ENCODE measurements at places on chromosomes 2 and 18. TPM values are rescaled to one million over a fixed set of nuclear protein-coding genes. Genes with fewer than 3 reads are reported as not detected.

RIT2 gene
- not detected for total RNA-seq

CD302 gene
- total RNA-seq, result 4.6 TPM

VWA3B gene
- total RNA-seq, result 4.0 TPM

FTCDNL1 gene
- not detected for total RNA-seq

C2orf81 gene
- total RNA-seq, result not detected

RESP18 gene
- total RNA-seq, result not detected

GRCh38 chr2:223688094-223688835 lies 86.1 kb upstream of the SCG2 start:
- H3K27me3 ChIP-seq, result no peaks in the 10 kb centered on the region
- no peak overlapping the region for H3K27ac ChIP-seq
- H3K4me3 ChIP-seq, result no peak overlapping the region
- no peak for DNase-seq

GRCh38 chr2:237295889-237296480 lies 118.0 kb downstream of the COL6A3 start:
- DNase-seq, result no peak
- H3K36me3 ChIP-seq, result no peaks in the 10 kb centered on the region
- H3K4me1 ChIP-seq, result peaks cover 8% of the 10 kb centered on the region

- DNase-seq, result no peak
- no peak overlapping the region for H3K4me3 ChIP-seq
- no peaks in the 10 kb centered on the region for H3K36me3 ChIP-seq
- peaks cover 63% of the 10 kb centered on the region for H3K27me3 ChIP-seq
Observed at GRCh38 chr2:232416521-232417470, 10.2 kb downstream of the ALPG start.

DNA sequence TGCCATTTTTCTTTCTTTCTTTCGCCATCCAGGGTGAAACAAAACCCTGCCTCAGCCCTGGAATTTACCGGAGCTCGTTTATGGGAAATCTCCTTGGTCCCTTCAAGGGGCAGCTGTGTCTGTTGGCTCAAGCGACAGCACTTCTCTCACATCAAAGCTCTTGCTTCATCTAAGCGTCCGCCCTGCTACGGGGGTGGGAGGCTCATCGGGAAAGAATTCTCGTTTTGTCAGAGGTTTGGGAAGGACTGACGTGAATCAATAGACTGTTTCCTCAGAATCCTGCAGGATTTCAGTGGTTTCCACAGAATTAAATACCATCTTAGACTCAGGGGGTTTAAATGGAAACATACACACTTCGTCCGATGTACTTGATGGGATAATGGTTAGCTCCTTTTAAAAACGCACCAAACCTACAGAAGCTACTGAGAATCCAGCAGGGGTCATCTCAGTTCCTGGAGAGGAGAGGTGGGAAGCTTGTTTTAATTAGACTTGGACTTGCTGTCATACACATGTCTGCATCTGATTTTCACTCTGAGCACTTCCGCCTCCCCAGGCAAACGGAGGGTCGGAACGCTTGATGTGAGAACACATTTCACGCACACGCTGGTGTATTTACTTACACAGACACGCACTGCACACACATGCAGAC lies 91.6 kb downstream of the ASB1 start:
- H3K36me3 ChIP-seq, result no peaks in the 10 kb centered on the region
- no peak overlapping the region for H3K27ac ChIP-seq
- H3K27me3 ChIP-seq, result no peaks in the 10 kb centered on the region
- peaks cover 5% of the 10 kb centered on the region for H3K4me1 ChIP-seq
- no peak overlapping the region for H3K4me3 ChIP-seq

GRCh38 chr18:75454022-75454795 lies 26.7 kb upstream of the SMIM21 start:
- H3K4me3 ChIP-seq, result no peak overlapping the region
- H3K27ac ChIP-seq, result no peak overlapping the region
- no peaks in the 10 kb centered on the region for H3K36me3 ChIP-seq
- peak; percentile 26 for DNase-seq

- peaks cover 25% of the 10 kb centered on the region for H3K4me1 ChIP-seq
- H3K27ac ChIP-seq, result no peak overlapping the region
- no peak for DNase-seq
- H3K4me3 ChIP-seq, result no peak overlapping the region
Observed at GRCh38 chr2:219401606-219402005, 13.9 kb upstream of the DNPEP start.

GRCh38 chr2:224576088-224576715 lies 9.0 kb downstream of the CUL3 start:
- H3K27ac ChIP-seq, result no peak overlapping the region
- H3K27me3 ChIP-seq, result no peaks in the 10 kb centered on the region
- no peak overlapping the region for H3K4me3 ChIP-seq
- no peaks in the 10 kb centered on the region for H3K36me3 ChIP-seq
- H3K4me1 ChIP-seq, result peaks cover 42% of the 10 kb centered on the region

GRCh38 chr2:190794790-190795189 lies 85.8 kb upstream of the GLS start:
- H3K27me3 ChIP-seq, result no peaks in the 10 kb centered on the region
- no peak overlapping the region for H3K27ac ChIP-seq
- H3K4me1 ChIP-seq, result no peaks in the 10 kb centered on the region

DNA sequence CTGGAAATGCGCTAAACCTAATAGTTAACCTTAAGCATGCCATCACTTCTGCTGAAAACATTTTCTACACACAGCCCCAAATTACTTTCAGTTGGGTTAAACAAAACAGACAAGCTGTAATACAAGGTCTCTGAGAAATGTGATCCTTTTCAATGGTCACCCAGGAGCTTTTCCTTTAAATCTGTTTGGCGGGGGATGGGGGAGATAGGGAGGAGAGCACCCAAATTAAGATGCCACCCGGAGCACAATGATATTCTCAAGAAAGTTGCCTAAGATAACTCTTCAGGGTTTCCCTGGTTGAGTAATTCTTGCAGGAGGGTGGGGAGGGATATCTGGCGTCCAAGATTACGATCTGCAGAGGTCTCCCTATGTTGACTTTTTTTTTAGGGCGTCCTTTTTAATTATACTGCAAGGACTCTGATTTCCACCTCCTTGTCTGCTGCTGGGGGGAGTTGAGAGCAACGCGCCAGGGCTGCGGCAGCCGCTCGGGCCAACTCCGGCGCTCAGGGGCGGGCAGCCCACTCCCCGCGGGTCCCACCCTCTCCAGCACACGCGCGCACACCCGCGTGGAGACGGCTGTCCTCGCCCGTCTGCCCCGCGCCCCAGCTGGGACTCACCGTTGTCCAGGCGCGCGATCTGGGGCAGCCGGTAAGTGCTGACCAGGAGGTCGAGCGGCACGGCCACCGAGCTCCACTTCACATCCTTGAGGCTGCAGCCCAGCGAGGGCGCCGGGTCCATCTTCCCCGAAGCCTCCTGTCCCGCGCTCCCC lies 807 bp downstream of the GAREM1 start:
- peaks cover 51% of the 10 kb centered on the region for H3K4me1 ChIP-seq
- H3K4me3 ChIP-seq, result peak overlapping the region; percentile 87
- no peaks in the 10 kb centered on the region for H3K36me3 ChIP-seq
- no peaks in the 10 kb centered on the region for H3K27me3 ChIP-seq
- peak; percentile 80 for DNase-seq

DNA sequence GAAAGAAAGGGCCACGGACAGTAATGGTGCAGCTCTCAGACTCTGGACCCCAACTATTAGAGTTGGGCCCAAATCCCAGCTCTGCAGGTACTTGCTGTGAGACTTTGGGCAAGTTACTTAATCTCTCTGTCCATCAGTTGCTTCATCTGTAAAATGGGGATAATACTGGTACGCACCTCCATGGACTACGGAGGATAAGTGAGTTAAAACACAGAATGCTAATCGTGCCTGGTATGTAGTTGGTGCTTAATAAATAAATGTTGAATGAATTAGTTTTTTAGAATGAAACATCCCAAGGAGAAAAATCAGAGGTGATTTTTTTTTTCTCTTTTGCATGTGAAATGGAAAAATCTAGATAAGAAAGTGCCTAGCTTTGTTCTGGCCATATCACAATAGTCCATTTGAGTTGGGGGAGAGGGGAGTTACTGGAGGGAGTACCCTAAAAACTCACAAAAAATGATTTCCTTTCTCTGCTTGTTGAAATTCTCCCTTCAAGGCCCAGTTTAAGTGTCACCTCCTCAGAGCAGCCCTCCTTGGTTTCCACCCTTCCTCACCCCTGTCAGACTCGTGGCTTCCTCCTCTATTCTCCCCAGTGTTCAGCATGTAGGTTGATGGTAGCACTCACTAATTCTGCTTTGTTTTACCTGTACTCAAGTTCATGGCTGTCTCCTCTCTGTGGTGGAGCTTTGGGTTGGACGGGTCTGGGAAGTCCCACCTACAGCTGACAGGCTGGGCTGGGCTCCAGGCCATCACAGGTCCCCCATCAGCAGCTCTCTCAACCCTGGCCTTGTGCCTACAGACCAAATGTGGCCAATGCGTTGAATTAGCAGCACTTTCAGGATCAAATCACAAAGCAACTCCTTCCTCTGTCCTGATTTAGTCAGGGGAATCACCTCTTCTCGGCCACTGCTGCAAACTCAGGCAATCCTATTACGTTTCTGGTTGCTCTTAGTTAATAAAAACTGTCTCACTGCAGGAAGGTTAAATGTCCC lies 92.8 kb upstream of the TAF1B start:
- DNase-seq, result no peak
- H3K27me3 ChIP-seq, result peaks cover 8% of the 10 kb centered on the region
- no peak overlapping the region for H3K27ac ChIP-seq
- no peak overlapping the region for H3K4me3 ChIP-seq
- H3K36me3 ChIP-seq, result no peaks in the 10 kb centered on the region
- peaks cover 22% of the 10 kb centered on the region for H3K4me1 ChIP-seq

- H3K36me3 ChIP-seq, result no peaks in the 10 kb centered on the region
- no peaks in the 10 kb centered on the region for H3K4me1 ChIP-seq
- no peak overlapping the region for H3K4me3 ChIP-seq
- no peaks in the 10 kb centered on the region for H3K27me3 ChIP-seq
Observed at GRCh38 chr2:202178346-202178958, 59.9 kb downstream of the SUMO1 start.

GRCh38 chr2:41736586-41736985 lies 311.2 kb upstream of the PKDCC start:
- no peaks in the 10 kb centered on the region for H3K36me3 ChIP-seq
- DNase-seq, result no peak
- H3K4me3 ChIP-seq, result no peak overlapping the region
- no peak overlapping the region for H3K27ac ChIP-seq
- H3K4me1 ChIP-seq, result no peaks in the 10 kb centered on the region
- no peaks in the 10 kb centered on the region for H3K27me3 ChIP-seq

DNA sequence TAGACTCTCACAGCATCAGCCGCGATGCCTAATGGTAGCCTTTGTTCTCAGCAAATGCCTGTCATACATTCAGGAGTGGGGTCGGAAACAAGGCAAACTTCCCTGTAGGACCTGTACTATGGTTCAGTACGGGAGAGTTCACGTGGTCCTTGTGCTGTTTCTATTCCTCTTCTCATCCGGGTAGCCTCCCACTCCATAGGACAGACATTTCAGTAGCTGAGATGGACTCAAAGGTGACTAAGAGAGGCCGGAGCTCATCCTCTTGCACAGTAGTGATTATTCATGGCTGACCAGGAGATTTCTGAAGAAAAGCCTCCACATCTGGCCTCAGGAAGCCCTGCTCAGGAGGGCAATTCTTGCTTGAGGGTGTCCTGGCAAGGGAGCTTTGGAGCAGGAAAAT lies 117.8 kb upstream of the SPRED2 start:
- H3K36me3 ChIP-seq, result no peaks in the 10 kb centered on the region
- no peak overlapping the region for H3K27ac ChIP-seq
- no peak overlapping the region for H3K4me3 ChIP-seq
- H3K27me3 ChIP-seq, result no peaks in the 10 kb centered on the region
- no peaks in the 10 kb centered on the region for H3K4me1 ChIP-seq
- DNase-seq, result no peak

GRCh38 chr2:100205174-100205573 lies 62.8 kb upstream of the AFF3 start:
- no peaks in the 10 kb centered on the region for H3K36me3 ChIP-seq
- H3K27ac ChIP-seq, result no peak overlapping the region
- DNase-seq, result no peak
- H3K4me3 ChIP-seq, result no peak overlapping the region
- H3K4me1 ChIP-seq, result no peaks in the 10 kb centered on the region

DNA sequence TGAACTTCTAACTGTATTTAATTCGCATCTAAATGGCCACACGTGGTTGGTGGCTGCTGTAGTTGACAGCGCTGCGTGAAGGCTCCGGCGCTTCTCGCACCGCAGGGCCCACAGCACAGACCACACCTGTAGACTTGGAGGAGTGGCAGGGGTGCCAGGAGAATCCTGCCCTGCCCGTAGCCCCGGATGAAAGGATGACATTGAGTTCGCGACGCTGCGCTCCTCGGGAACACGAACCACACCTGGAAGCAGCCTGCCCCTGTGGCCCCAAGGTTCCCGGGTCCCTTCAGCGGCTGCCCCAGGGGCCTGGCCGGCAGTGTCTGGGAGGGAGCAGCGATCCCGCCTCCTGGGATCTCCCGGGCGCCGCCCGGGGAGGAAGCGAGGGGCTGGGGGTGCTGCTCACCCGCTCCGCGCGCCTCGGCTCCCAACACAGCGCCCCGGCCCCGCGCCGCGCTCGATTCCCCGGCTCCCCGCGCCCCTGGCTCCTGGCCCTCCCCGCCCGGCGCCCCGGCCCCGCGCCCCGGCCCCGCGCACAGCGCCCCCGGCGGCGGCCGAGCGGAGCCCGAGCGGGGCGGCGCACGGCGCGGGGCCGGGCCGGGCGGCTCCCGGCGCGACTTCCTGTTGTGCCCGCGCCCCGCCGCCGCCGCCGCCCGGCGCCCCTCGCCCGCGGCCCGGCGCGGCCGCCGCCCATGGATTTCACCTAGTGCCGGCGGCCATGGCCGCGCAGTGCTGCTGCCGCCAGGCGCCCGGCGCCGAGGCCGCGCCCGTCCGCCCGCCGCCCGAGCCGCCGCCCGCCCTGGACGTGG lies at the start of gene RNPEPL1:
RNPEPL1 (plus strand) TSS at position 613 of the 806 bp plus-strand sequence; CDS start at position 716, 103 bp downstream.
- peak within 1 kb of the TSS; percentile 96 for H3K27ac ChIP-seq
- H3K4me3 ChIP-seq, result peak within 1 kb of the TSS; percentile 92
- no peaks in the 10 kb centered on the region for H3K27me3 ChIP-seq
- peaks cover 10% of the 10 kb centered on the region for H3K36me3 ChIP-seq
- DNase-seq, result peak; percentile 60

DNA sequence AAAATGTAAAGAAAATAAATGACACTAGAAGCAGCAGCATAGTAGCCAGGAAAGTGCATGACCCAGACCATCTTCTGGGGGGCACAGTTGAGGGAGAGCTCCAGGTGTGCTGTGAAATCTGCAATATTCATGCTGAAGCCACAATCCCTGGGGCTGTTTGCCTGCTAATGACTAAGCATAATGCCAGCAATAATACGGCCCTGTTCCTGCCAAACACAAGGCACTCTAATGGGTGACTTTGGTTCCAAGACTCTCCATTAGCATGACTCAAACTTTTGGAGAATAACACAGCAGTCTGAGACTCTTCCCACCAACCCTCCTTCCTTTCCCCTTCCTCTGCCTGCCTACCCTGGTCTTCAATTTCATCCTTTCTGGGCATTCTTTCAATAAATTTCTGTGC lies 77.9 kb upstream of the DOCK10 start:
- no peak overlapping the region for H3K27ac ChIP-seq
- no peaks in the 10 kb centered on the region for H3K4me1 ChIP-seq
- H3K4me3 ChIP-seq, result no peak overlapping the region
- DNase-seq, result no peak
- no peaks in the 10 kb centered on the region for H3K27me3 ChIP-seq
